GM04503 (cell line): ENCODE measurements at places on chromosomes 7 and 10.

- DNase-seq, result no peak
Observed at GRCh38 chr10:68251625-68252495, 19.9 kb upstream of the ATOH7 start.

GRCh38 chr7:2452074-2452507 is 24.1 kb downstream of the GRIFIN start:
- no peak for DNase-seq

- no peak for DNase-seq
Observed at GRCh38 chr7:155747209-155747608, 65.1 kb downstream of the SHH start.

GRCh38 chr10:102314801-102315200 is 69.5 kb downstream of the GBF1 start:
- no peak for DNase-seq

GRCh38 chr7:104923010-104923421 is 91.0 kb upstream of the KMT2E start:
- DNase-seq, result peak; percentile 55

DNA sequence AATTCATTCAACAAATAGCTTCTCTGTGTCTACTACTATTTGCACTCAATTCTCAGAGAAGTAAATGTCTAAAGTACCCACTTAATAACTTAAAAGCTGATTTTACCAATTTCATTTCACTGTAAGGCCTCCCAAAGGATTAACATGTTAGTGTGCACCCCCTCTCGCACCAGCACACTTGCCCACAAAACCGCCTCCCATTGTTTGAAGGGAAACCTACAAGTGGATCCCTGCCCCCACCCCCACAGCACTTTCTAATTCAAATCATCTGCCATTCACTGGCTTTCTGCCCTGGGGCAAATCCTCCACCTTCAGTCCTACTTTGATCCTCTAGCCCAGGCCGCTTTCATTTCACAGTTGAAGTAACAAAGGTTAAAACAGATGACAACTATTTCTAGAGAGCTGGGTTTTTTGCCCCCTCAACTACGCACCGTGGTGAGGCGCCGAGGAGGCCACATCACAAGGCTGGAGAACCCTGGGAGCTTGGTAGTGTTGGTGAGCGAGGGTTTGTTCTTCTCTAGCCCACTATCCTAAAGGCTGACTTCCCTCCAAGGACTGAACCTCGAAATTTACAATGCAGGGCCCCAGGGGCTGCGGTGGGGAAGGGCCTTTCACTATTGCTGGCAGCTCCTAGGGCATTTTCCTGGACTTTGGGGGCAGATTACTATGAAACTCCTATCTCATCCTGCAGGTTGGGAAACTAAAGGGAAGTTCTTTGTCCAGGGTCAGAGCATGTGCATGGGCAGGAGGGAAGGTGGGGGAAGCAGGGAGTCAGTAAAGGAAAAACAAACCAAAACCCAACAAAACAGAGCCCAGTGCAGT is 517.4 kb upstream of the ZMIZ1 start:
- DNase-seq, result no peak

DNA sequence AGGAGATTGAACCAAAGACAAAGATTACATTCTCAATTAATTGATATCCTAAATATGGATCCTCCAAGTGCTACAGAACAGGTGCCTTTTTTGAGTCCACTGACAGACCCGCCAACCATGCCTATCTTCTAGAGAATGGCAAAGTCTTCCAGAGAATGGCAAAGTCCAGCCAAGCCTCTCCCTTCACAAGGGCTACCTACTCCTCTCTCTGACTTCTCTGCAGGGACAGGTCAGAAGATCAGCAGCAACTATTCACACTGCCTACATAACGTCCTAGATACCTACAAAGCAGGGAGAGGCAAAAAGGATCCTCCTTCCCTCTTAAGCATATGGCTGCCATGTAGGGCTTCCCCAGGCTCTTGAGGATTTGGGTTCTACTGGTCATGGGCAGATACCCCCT is 12.4 kb downstream of the UBE2H start:
- no peak for DNase-seq

GRCh38 chr10:62059217-62059920 is 157.9 kb downstream of the ARID5B start:
- no peak for DNase-seq

- no peak for DNase-seq
Observed at GRCh38 chr7:104929921-104930320, 84.1 kb upstream of the KMT2E start.
